Bronchus fibroblast of lung (primary cell): ENCODE measurements at places on chromosomes 3 and 15. TPM values are rescaled to one million over a fixed set of nuclear protein-coding genes. Genes with fewer than 3 reads are reported as not detected.

Gene TMEM108
- 0.50 and 0.89 TPM in 2 replicates for total RNA-seq

Gene GOLGA8M
- not detected in 2 replicates for total RNA-seq

Gene C2CD4A
- not detected in 2 replicates for total RNA-seq

Gene LCMT2
- total RNA-seq = 3.7 and 5.5 TPM in 2 replicates

Gene GHSR
- not detected in 2 replicates for total RNA-seq

Gene C3orf52
- total RNA-seq = 1.6 and 2.5 TPM in 2 replicates

Gene LRRC15
- not detected in 2 replicates for total RNA-seq

Gene UBAP1L
- total RNA-seq = under 0.01 and 0.30 TPM in 2 replicates

Gene KNL1
- 15.5 and 21.4 TPM in 2 replicates for total RNA-seq

Gene SAMD7
- not detected in 2 replicates for total RNA-seq

Gene CELF6
- not detected in 2 replicates for total RNA-seq

Gene WNT7A
- not detected in 2 replicates for total RNA-seq

Gene NPAP1
- not detected in 2 replicates for total RNA-seq

Gene ADAMTS9
- total RNA-seq = 2.5 TPM in 2 replicates

Gene SOX14
- not detected in 2 replicates for total RNA-seq

Gene AGTR1
- total RNA-seq = 2.7 and 2.8 TPM in 2 replicates

Gene NCEH1
- 7.7 and 8.3 TPM in 2 replicates for total RNA-seq

Gene PPM1M
- total RNA-seq = 14.5 and 15.6 TPM in 2 replicates

Gene TLR9
- under 0.01 TPM in 1 of 2 replicates, not detected in the other for total RNA-seq

Gene LMLN
- 1.9 and 4.9 TPM in 2 replicates for total RNA-seq

Gene PLD1
- total RNA-seq = 4.9 TPM in 2 replicates

Gene PLS1
- 1.6 and 2.2 TPM in 2 replicates for total RNA-seq

Gene SAXO2
- total RNA-seq = under 0.01 and 0.50 TPM in 2 replicates

Gene MESP1
- 0.45 and 0.84 TPM in 2 replicates for total RNA-seq

Gene RARRES1
- 23.5 and 36.8 TPM in 2 replicates for total RNA-seq

Gene ST3GAL6
- 0.74 and 3.0 TPM in 2 replicates for total RNA-seq

Gene MASP1
- total RNA-seq = 1.8 and 2.4 TPM in 2 replicates

Gene ZNF654
- total RNA-seq = 1.8 and 3.0 TPM in 2 replicates

Gene GAP43
- total RNA-seq = 0.45 and 0.50 TPM in 2 replicates

Gene PLA2G4E
- total RNA-seq = not detected in 2 replicates

Gene CHRNA3
- not detected in 2 replicates for total RNA-seq

Gene WDR93
- total RNA-seq = 0.15 TPM in 1 of 2 replicates, not detected in the other

Gene CDCP1
- 22.1 and 23.2 TPM in 2 replicates for total RNA-seq

Gene CHAC1
- total RNA-seq = 73.6 and 79.5 TPM in 2 replicates

Gene ITIH3
- not detected in 2 replicates for total RNA-seq

Gene PARP16
- total RNA-seq = 5.1 and 7.1 TPM in 2 replicates

Gene FYCO1
- 7.1 and 8.6 TPM in 2 replicates for total RNA-seq

Gene IFT122
- total RNA-seq = 22.7 and 24.7 TPM in 2 replicates

Gene CP
- total RNA-seq = under 0.01 and 0.17 TPM in 2 replicates

Gene ASB14
- not detected in 2 replicates for total RNA-seq

Gene NAALADL2
- total RNA-seq = 1.0 and 3.4 TPM in 2 replicates

Gene C2CD4B
- total RNA-seq = not detected in 2 replicates

Gene MINAR1
- total RNA-seq = 0.74 and 1.0 TPM in 2 replicates

Gene CKMT1A
- not detected in 2 replicates for total RNA-seq

Gene MUC4
- total RNA-seq = not detected in 2 replicates

Gene ARHGEF26
- 2.4 and 3.4 TPM in 2 replicates for total RNA-seq

Gene STAB1
- 0.50 and 0.59 TPM in 2 replicates for total RNA-seq

Gene CHCHD4
- 17.0 and 19.5 TPM in 2 replicates for total RNA-seq

Gene APBA2
- total RNA-seq = 27.9 and 28.8 TPM in 2 replicates

Gene ARPP21
- not detected in 2 replicates for total RNA-seq

Gene RTP4
- total RNA-seq = not detected in 2 replicates

Gene DUOXA2
- not detected in 2 replicates for total RNA-seq
